ENCODE measurements at places on chromosomes 6 and 20. TPM values are rescaled to one million over a fixed set of nuclear protein-coding genes. Genes with fewer than 3 reads are reported as not detected.

ZC3H12D gene
- not detected for total RNA-seq

BTNL2 gene
- total RNA-seq: not detected

PNPLA1 gene
- total RNA-seq: not detected

CRIP3 gene
- total RNA-seq: not detected

MAFB gene
- 1.7 TPM for total RNA-seq

OXT gene
- not detected for total RNA-seq

AKAP7 gene
- total RNA-seq: 5.6 TPM

COL12A1 gene
- total RNA-seq: 16.1 TPM

ISM1 gene
- not detected for total RNA-seq
